ENCODE measurements at places on chromosomes 5 and 9.

DNA sequence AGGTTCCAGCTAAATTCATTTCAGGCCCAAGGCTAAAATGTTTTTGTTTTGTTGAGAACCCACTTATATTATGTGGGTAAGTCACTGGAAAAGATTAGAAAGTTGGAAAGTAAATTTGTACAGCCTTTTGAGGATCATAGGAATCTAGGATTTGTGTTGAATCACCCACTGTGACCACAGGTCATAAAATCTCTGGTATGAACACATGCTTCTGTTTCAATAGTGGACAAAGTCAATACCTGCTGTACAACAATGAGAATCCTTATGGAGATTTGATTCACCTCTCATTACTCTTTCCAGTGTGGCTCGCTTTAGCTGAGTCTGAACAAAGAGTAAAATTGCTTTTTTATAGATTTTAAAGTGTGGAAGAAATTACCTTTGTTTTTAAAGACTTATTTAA is 369.5 kb downstream of the TMEM167A start:
- no peak for DNase-seq

GRCh38 chr5:90645024-90645610 is 86.5 kb downstream of the ADGRV1 start:
- DNase-seq, result no peak

DNA sequence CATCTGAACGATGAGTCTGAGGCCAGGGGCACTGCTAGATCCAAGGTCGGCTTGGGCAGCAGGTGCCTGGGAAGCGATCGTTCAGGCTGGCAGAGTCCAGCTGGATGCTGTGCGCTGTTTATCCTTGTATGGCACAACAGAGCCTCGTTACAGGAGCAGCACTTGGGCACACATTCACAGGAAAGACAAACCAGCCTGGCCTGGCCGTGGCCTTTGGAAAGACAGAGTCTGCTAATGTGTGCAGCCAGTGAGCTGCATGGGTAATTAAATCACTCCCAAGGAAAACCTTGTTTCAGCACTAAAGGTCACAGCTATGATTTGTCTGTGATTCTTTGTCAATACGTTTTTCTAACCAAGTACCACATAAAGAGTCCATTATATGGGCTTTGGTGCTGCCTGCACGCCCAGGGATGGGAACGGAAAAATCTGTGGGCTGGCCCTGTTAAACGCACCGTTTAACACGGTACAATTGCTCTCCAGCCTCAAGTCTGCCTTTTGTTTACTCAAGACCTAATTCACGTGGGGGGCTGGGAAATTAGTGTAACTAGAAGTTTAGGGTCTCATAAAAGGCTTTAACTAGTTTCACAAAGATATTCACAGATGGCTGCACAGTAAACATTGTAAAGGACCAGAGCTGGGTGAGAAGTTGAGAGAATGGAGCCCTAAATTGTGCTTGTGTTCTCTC is 509.3 kb downstream of the KDM4C start:
- DNase-seq, result peak; percentile 68

DNA sequence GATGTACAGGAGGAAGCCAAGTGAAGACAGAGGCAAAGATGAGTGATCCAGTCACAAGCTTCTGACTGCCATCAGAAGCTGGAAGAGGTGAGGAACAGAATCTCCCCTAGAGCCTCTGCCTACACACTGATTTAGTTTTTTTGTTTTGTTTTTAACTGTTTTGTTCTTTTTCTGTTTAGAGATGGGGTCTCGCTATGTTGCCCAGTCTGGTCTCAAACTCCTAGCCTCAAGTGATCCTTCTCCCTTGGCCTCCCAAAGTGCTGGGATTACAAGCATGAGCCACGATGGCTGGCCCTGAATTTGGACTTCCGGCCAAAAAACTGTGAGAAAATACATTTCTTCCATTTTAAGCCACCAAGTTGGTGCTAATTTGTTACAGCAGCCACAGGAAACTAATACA is 204.7 kb upstream of the ZNF608 start:
- DNase-seq, result no peak

DNA sequence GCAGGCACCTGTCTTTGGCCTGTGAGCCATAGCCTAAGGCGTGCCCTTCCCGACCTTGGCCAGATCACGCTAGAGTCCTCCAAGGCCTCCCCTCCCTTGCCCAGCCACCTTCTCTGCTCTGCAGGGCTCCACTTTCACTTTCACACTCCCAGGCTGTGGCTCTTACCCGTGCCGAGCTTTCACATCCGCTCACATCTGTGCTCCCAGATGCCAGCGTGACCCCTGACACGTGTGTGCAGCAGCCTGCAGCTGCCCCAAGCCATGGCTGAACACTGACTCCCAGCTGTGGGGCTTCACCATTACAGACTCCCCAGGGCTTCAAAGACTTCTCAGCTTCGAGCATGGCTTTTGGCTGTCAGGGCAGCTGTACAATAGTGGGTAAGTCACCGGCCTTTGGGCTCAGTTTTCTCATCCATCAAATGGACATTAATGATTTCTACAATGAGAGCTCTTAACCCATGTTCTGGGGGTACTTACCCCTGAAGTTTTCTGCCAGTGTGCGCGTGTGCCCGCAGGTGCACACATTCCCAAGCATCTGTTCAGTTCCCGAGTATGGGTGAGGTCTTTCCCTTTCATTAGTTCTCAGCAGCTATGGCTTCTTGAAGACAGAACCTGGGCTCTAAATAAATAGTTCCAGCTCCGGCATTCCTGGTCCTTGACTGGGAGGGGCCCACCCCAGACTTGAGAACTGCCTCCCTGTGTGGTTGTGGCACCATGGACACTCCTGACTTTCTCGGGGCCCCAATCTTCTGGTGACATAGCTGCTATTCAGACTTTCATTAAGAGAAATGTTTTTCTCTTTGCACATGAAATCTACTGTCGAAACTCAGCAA is 118.6 kb downstream of the RGS3 start:
- DNase-seq, result no peak

GRCh38 chr5:127358284-127358683 is 67.7 kb downstream of the MEGF10 start:
- no peak for DNase-seq

GRCh38 chr5:13189532-13189931 is 755.0 kb downstream of the DNAH5 start:
- DNase-seq, result no peak

DNA sequence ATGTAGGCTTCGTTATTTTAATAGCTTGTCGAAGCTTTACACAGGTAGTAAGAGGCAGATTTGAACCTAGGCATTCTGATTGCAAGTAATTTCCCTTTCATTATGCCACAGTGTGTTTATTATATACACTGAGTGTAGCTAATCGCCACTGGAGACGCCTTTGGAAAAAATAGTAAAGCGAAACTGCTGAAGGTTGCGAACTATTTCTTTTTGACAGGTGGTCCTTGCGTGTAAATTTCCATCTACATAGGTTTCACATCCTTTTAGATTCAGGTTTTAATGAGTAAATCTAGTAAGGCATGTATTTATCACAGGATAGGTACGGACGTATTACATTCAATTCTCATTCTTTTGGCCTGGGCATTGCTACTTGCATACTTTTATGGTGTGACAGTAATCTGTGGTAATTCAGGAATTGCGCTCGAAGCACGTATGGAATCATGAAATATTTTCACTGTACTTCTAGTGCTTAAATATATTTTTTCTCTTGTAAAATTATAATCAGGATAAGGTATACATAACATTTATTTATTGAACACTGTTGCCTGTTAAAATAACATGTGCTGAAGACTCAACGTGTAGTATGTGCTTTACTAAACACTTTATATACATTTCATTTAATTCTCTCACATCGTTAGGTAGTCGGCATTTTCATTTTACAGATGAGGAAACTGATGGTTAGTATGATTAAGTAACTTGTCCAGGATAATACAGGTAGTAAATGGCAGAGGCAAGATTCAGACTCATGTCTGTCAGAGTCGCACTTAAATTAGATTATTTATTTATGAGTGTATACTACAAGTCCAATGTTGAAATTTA is 1.8 kb downstream of the MARCHF6 start:
- DNase-seq, result peak; percentile 20

DNA sequence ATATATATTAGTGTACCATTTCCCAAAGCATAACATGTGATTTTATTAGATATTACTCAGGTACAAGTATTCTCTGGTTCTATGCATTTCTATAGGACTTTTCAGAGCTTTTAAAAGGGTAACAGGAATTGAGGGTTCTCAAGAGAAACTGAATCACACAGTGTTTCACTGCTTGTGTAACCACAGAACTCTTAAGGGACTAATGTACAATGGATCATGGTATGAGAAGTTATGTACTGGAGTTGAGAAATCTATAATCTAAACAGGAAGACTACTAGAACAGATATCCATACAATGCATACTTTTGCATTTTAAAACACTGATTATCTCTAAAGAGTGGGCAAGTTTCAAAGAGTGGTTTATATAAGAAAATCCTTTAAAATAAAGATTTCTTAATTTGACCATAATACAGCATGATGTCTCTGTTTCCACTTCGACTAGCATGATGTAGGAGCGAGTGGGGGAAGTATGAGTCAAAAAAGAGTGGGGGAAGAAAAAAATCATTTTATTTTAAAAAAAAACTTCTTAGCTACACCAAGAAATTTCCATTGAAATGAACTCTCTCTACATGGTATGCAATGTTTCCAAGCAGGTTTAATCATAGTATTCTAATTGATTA is 183.5 kb downstream of the RFX3 start:
- DNase-seq, result no peak

DNA sequence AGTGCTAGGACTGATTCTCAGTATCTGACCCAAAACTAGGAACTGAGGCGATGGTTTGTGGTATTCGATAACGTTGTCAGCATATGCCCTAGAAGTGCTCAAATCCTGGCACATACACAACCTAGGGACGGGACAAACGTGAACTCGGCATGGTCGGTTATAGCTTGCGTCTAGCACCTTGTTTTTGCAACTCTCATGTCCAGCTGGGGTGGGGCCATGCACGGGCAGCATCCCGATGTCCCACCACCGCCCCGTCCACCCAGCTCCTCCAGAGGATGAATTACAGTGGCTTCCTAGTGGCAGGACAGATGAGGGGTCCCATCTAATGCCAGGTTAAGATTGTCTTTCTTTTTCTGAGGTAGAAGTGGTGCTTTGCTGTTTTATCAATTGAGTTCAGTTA is 31.6 kb downstream of the PROP1 start:
- DNase-seq, result no peak

GRCh38 chr9:70011366-70011765 is 32.3 kb upstream of the MAMDC2 start:
- DNase-seq, result no peak

- DNase-seq, result no peak
These were observed 44.1 kb downstream of the WNK2 start for GRCh38 chr9:93228030-93228429.

DNA sequence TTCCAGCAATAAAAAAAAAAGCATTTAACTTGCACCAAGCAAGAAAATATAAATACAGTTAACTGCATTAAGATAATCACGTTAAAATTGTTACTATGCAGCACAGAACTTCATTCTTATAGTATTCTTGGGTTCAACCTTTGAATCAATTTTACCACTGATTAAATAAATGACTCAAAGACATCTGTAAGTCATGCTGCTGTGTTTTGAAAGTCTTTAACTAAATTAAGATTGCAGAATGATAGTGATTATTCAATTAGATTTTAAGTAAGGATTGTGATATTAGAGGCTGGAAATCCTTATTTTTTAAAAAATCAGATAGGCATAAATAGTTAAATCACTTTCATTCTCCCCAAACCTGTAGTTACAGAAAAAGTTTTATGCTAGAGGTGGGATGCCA is 116.4 kb downstream of the SCAMP1 start:
- no peak for DNase-seq

DNA sequence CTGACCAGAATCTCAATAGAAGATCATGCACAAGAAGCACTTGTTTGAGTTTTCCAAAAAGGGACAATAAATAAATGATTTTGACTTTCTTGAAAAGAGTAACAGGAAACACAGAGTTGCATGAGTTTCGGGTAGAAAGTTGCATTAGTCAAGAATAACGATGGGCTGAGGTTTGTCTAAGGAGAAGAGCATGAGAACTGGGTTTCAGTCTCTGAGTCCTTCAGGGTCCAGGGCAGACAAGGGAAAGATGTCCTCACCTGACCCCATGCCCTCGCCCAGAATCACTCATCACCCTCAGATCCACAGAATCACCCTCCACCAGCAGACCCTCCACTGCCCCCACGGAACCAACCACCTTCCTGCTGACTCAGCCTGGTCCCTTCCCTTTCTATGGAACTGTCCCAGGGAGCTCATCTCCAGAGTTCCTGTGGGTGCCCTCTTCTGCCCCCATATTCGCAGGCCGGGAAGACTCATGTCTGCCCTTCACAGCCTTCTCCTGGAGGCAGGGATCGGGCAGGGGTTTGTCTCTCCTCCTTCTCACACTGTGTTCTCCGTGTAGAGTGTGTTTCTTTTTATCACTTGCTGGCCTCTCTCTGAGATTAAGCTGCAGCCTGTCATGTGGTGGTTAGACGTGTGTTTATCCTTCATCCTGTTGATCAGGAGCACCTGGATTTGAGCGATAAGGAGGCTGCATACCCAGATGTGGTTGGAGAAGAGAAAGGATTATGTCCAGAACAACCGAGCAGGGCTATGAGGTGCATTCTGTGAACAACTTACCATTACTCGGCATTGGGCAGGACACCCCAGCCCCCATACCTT is 442.6 kb downstream of the MAT2B start:
- no peak for DNase-seq

GRCh38 chr9:14271093-14271673 is 42.8 kb downstream of the NFIB start:
- DNase-seq, result peak; percentile 96

GRCh38 chr5:154647114-154647760 is 107.9 kb upstream of the LARP1 start:
- DNase-seq, result no peak

- no peak for DNase-seq
These were observed 351.8 kb downstream of the SPOCK1 start for GRCh38 chr5:137147346-137147745.

- no peak for DNase-seq
These were observed 24.4 kb downstream of the SLC6A7 start for GRCh38 chr5:150214289-150214688.

DNA sequence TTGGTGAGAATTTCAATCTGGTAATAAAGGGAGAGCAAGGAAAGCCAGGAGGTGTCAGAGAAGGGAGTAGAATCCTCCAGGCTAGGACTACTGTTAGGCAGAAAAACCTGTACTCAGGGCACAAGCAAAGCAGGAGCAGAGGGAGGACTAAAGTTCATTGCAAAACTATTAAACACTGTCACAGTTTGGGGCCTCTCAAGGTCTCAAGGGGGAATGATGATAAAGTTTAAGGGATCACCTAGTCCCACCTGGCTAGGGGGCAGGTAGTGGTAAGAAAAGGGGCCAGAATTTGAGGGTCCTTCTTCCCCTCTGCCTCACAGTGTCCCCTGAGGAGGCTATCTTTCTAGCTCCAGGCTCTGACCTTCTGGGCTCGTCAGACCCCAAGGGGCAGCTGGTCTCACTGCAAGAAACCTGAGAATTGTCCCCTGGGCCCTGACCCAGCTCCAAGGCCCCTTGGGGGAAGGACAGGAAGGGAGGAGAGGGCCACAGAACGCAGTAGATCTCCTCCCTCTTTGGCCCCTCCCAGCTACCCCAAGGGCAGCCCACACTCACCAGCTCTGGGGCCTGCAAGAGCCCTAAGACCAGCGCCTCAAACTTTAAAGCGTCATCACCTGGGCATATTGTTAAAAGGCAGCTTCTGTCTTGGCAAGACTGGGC is 974 bp downstream of the CCDC69 start:
- DNase-seq, result no peak

Data from NCI-H1105 (cell line).